ENCODE measurements at places on chromosomes 4 and X. TPM values are rescaled to one million over a fixed set of nuclear protein-coding genes. Genes with fewer than 3 reads are reported as not detected.

GRCh38 chr4:56870946-56871345 is 36.8 kb upstream of the REST start:
- no peak for DNase-seq

- no peak for DNase-seq
Observed at GRCh38 chr4:32929796-32930699, 2209.9 kb downstream of the PCDH7 start.

The CPZ gene
- total RNA-seq = 2.1 TPM

The RNF150 gene
- 15.3 TPM for total RNA-seq

Data from transverse colon (tissue), 4 donors.